ENCODE measurements at places on chromosomes 1 and 21.

DNA sequence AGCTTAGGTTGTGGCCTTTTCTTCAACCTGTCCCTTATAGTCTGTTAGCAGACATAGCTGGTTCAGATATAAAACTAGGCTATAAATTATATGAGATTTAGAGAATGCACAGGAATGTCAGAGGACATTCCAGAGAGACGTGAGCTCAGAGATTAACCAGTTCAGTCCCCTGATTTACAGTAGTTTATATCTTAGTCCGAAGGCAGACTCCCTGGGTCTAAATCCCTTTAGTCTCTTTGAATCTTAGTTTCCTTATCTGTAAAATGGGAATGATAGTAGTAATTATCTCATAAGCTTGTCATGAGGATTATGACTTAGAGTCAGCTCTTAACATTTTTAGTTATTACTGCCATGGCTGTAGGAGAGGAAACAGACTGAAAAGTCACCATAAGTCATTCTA lies 45.5 kb upstream of the PLXNA2 start:
- no peaks in the 10 kb centered on the region for H3K4me1 ChIP-seq
- H3K27ac ChIP-seq, result no peak overlapping the region
- no peaks in the 10 kb centered on the region for H3K36me3 ChIP-seq
- H3K27me3 ChIP-seq, result no peaks in the 10 kb centered on the region
- no peak for DNase-seq

- no peak overlapping the region for H3K27ac ChIP-seq
- peaks cover 3% of the 10 kb centered on the region for H3K36me3 ChIP-seq
- H3K4me3 ChIP-seq, result no peak overlapping the region
- H3K27me3 ChIP-seq, result no peaks in the 10 kb centered on the region
These were observed 147.8 kb downstream of the ADGRL2 start for GRCh38 chr1:81948495-81948894.

DNA sequence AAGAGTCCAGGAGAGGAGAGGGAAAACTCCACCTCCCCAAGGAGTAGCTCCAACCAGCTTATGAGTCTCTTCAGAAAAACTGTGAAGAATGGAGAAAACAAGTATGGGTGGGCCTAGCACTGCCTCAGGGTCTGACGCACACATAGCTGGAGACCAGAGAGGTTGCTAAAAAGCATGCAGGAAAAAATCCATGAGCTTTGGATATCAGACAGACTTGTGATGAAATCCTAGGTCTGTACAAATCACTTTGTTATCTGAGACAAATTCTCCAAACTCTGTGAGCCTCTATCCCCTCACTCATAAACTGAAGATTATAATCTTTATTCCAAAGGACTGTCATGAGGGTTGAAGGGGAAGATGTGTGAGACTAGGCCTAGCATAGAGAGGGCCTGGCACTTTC lies 141.5 kb upstream of the FGGY start:
- H3K27me3 ChIP-seq, result no peaks in the 10 kb centered on the region
- peaks cover 15% of the 10 kb centered on the region for H3K4me1 ChIP-seq
- H3K4me3 ChIP-seq, result no peak overlapping the region
- no peaks in the 10 kb centered on the region for H3K36me3 ChIP-seq
- no peak overlapping the region for H3K27ac ChIP-seq

DNA sequence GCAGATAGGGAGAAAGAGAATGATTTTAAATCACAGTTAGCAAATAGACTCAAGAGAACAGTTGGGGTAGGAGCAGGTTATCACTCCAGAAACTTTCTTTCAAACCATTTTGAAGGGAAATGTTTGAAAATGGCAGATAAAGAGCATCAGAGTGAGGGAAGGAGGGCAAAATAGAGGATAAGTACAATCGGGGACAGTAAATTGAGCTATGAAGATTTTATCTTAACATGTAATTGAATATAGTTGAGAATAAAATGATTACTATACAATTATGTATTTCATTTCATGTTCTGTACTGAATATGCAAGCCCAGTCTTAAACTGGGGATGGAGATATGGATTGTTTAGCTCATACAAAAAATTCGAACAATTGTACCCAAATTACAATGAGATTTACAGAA lies 54.0 kb downstream of the MAP10 start:
- no peak overlapping the region for H3K27ac ChIP-seq
- no peaks in the 10 kb centered on the region for H3K4me1 ChIP-seq
- no peaks in the 10 kb centered on the region for H3K27me3 ChIP-seq

GRCh38 chr21:43969115-43969444 lies 43.0 kb upstream of the TRAPPC10 start:
- no peak overlapping the region for H3K27ac ChIP-seq
- no peaks in the 10 kb centered on the region for H3K36me3 ChIP-seq
